ENCODE measurements at places on chromosomes 4 and X. TPM values are rescaled to one million over a fixed set of nuclear protein-coding genes. Genes with fewer than 3 reads are reported as not detected.

The CT45A10 gene
- not detected for total RNA-seq

The VCX3B gene
- total RNA-seq, result not detected

The MAGEA3 gene
- not detected for total RNA-seq

The VEGFD gene
- 0.14 TPM for total RNA-seq

The CENPVL1 gene
- total RNA-seq, result not detected

The CXCL5 gene
- total RNA-seq, result 19.5 TPM

The TRIM61 gene
- 2.7 TPM for total RNA-seq

The SEC24D gene
- 177 TPM for total RNA-seq

The AKAP14 gene
- not detected for total RNA-seq

The SPIN4 gene
- total RNA-seq, result 1.3 TPM

The DGKK gene
- total RNA-seq, result not detected

The PTCHD1 gene
- under 0.01 TPM for total RNA-seq

The CYLC1 gene
- total RNA-seq, result not detected

All from placental pericyte (primary cell).